ENCODE measurements at places on chromosomes 6 and 20.

DNA sequence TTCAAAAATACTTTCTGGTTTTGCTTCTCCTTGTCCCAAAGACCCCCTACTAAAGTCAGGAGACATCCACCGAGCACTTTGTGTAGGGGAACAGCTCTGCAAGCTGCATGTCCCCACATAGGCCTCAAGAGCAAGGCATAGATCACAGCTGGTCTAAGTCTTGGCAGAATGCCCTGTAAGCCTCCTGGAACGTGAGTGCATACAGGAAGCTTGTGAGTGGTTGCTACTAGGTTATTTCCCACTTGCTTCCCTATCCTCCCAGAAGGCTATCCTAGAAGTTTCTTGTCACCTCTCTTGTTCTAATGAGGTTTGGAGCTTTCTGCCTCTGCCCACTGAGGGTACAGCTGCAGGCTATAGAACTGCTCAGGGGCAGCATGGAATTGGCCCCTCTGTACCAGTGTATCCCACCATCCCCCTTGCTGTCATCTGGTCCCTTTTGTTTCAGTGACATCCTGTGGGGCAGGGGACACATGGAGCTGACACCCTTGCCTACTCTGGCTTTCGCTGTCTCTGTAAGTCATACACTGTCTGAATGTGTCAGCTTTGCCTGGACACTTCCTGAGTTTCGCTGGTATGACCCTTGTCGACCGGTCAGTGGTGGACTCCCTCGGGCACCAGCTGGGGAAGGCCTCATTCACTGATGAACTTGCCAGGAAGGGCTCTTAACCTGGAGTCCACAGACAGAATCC is 35.6 kb upstream of the KCNK16 start:
- DNase-seq = peak; percentile 23

GRCh38 chr6:87929843-87930288 is 117.8 kb upstream of the SPACA1 start:
- DNase-seq = peak; percentile 79

DNA sequence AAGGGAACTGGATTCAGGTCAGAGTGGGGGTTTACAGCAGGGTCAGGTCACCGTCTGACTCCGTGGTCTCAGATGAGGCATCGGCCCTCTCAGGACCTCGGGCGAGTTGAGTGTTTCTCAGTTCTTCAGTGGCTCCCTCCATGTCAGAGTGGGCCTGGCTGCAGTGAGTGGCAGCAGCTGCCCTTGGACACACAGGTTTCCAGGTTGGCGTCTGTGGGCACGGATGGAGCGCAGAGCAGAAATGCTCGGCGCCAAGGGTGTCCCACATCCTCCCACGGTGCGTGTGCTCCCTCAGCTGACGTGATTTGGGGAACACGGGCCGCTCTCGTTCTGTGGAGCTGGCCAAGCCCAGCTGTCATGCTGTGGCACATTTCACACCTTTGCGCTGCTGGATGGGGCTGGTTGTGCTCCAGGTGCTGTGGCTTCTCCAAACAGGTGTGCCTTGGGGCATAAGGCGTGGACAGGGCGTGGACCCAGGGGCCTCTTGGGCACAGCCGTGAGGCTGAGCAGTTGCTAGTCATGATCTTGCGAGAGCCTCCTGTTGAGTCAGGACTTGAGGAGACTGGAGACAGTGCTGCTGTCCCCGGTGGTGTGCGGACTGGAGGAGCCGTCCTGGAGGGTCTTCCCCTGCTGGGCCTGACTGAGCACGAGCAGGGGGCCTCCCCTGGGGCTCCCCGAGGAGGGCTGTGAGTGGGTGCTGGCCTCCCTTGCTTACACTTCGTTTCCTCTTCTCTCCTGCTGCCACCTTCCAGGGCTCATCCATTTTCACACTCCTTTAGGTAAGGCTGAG is 9.5 kb upstream of the DNAJC5 start:
- no peak for DNase-seq

DNA sequence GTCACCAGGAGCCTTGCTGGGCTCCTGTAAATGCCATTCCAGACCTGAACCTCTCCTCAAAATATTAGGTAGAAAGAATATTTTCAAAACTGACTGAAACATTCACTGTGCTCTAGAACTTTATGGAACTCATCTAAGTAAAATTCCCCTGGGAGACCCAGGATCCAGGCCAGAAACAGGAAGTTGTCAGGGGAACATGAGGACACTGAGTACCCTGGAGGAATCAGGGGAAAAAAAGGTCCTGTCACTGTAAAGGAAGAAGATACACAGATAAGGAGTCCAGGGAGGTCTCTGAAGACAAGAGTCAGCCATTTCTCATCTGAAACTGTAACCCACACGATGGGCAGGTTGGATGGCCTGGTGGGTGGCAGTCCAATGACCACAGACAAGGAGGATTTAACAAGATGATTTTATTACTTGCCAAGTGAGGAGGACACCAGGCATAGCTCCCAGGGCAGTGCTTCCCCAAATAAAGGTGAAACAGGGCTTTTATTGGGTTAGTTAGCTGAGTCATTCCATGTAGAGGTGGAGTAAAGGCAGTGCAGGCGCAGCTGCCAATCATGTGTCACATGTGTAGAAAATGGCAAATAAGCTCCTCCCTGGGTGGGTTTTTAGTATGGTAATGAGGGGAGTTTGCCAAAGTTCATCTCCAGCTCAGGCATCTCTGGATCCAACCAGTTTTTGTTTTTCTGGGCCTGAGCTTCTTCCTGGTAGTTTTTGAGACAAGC is 138.5 kb downstream of the RCAN2 start:
- no peak for DNase-seq

DNA sequence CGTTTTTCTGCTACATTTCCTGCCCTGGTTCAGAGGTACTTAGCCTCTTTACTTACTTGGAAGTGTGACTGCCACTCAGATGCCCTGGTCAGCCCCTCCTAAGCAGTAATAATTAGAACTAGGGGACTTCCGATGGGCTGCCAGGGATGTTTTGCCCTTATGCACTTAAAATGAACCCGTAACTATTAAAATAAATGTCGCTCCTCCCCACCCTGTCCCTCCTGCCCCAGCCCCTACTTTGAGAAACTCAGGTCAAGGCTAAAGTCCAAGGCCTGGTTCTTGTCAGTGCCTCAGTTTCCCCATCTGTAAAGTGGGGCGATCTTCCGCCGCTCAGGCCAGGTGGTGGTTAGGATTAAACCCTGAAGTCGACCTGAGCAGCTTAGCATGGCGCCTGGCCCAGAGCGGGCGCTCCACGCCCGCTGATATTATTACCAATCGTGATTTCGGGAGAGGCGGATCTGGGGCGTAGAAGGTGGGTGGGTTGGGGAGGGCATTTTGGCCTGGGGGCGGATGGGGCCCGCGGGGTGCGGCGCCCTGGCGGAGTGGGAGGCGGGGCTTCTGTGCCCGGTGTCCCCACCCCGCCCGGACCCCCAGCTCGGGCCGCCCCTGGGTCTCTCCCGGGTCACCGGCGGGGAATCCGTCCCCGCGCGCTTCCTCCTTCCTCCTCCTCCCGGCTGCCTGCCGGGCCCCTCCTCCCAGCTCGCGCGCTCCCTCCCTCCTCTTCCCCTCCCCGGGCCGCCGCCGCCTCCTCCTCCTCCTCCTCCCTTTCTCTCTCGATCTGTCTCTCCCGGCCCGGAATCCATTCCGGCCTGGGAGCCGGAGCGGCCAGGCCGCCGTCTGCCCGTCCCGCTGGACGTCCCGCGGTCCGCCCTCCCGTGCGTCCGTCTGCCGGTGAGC is at the start of gene SRC:
Gene SRC, plus strand, starts transcription at position 802 of the 897 bp plus-strand sequence. CDS start 38,014 bp downstream, outside the sequence.
- peak; percentile 32 for DNase-seq

GRCh38 chr20:58088625-58089024 is 139.8 kb downstream of the ANKRD60 start:
- DNase-seq = no peak

DNA sequence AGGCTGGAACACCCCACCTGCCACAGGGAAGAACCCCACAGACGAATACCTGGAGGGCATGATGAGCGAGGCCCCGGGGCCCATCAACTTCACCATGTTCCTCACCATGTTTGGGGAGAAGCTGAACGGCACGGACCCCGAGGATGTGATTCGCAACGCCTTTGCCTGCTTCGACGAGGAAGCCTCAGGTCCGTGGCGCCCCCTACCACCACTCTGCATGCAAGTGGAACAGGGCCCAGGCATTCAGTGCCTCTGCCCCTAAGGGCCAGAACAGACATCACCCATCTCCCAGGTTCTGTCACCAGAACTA is 6.6 kb downstream of the MYL9 start:
- DNase-seq = no peak

- DNase-seq = no peak
These were observed 11.0 kb downstream of the LY86 start for GRCh38 chr6:6599468-6599873.

GRCh38 chr20:40682104-40682981 is 6.7 kb downstream of the MAFB start:
- DNase-seq = no peak

GRCh38 chr6:158499601-158500000 is 60.3 kb upstream of the TMEM181 start:
- no peak for DNase-seq

DNA sequence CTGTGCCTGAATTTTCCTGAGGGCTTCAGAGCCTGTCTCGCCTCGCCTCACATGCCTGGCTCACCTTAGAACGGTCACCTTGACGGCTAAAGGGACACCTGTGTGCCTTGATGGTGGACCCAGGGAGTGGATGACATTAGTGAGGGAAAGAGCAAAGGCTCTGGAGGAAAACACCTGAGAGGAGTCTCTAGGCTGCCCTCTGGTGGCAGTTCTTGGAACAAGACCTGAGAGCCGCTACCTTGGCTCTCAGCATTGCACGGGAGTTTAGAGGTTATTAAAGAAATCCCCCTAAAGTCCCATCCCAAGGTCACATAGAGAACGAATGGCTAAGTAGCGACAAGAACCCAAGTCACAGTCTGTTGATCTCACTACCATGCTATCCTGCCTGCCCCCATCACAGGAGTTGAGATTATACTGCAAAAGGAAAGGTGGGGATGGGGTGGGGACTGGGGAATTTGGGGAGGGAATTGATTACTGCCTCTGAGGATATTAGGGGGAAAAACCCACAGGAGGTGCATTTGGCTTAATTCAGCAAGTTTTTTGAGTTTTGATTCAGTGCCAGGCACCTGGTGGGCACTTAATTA is 7.9 kb upstream of the CDSN start:
- DNase-seq = no peak

GRCh38 chr6:132931936-132932514 is 117.7 kb downstream of the RPS12 start:
- peak; percentile 12 for DNase-seq

DNA sequence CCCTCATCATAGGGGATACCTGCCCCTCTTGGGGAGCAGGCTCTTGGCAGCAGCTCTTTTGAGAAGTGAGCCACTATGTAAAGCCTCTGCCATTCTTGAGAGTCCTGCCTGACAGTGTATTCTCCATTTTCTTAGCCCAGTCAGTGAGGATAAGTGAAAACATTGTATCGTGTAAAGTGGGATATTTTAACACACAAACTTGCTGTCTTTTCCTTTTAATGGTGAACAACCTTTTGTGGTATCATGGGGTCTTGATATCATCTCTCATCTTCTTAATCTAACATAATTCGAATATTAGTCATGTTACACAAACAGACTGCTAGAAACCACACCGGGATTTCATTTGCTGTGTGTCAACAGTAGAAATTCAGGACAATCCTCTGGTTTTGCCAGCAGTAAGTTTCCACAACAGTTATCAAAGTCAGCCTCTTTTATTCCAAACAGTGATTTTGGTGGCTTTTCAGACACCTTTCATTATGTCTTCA is 136.2 kb downstream of the HIVEP1 start:
- DNase-seq = no peak

GRCh38 chr20:36349384-36350170 is 43.4 kb downstream of the DLGAP4 start:
- no peak for DNase-seq

GRCh38 chr20:22366631-22367030 is 217.7 kb downstream of the FOXA2 start:
- DNase-seq = no peak

DNA sequence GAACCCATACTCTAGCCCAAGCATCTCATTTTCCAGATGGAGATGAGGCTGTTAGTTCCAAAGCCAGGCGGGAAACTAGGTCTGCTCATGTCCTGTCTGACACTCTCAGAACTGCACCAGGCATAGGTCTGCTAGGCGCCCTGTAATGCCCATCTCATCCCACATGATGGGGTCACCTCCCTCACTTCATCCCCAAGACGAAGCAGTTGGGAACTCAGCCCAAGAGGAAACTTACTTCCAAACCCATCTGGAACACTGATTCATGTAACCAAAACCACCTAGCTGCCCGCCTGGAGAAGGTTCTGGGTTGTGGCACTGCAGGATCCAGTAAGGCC is 119.4 kb upstream of the PRND start:
- no peak for DNase-seq

DNA sequence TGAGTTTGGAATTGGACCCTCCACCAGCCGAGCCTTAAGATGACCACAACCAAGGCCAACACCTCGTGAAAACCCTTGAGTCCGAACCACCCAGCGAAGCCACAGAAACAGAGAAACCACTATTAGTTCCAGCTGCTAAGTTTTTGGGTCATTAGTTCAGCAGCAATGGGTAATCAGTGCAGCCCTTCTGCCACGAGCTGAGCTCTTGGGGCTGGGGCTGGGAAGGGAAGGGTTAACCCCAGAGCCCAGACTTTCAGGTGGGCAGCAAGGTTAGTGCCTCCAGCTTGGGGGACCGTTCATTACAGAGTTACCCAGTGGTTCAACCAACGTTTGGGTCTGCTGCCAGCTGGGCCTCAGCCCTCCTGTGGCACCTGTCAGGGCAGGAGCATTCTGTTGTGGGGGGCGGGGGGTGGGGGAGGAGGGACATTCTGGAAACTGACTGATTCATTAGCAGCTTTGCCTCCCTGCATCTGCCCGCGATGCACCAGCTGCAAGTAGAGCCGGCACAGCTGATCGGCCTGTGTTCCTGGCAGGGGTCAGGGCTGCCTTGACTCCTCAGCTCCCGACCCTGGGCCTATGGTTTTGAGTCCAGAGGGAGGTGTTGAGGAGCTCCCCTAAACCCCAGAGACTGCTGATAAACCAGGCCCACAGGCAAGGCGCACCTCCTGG is 52.7 kb downstream of the TGM2 start:
- no peak for DNase-seq

GRCh38 chr20:61979701-61980635 is 85.7 kb downstream of the TAF4 start:
- DNase-seq = no peak

- no peak for DNase-seq
These were observed 423 bp downstream of the PACRG start for GRCh38 chr6:162728197-162728596.

GRCh38 chr20:19642860-19643259 is 115.2 kb upstream of the RIN2 start:
- DNase-seq = no peak

DNA sequence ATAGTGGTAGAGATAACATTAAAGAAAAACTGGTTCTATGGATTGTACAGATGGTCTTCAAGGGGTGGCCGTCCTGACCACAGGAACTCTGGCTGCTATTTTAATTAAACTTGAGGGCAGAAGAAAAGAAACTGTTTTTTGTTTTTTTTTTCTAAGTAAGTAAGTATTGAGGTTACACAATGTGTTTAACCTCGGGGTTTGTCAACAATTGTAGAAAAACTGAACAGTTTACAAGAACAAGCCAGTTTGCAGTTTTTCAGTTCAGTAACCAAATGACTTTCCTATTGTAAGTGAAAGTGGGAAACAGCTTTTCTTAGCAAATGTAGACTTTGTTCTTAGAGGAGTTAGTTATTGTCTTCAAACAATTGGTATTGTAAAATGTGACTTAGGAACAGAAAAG is 77.0 kb downstream of the PLCB1 start:
- DNase-seq = no peak

GRCh38 chr20:32113591-32114260 is 4.2 kb downstream of the TM9SF4 start:
- DNase-seq = no peak
